Activated CD4-positive, alpha-beta T cell treated with anti-CD3 and anti-CD28 coated beads, Interleukin-2, Interleukin-4, amounts not matched to agents 100 ng/mL and 50 ng/mL, durations not matched to agents 16 hours and 8 hours (primary cell): ENCODE measurements at places on chromosomes 7 and 10.

DNA sequence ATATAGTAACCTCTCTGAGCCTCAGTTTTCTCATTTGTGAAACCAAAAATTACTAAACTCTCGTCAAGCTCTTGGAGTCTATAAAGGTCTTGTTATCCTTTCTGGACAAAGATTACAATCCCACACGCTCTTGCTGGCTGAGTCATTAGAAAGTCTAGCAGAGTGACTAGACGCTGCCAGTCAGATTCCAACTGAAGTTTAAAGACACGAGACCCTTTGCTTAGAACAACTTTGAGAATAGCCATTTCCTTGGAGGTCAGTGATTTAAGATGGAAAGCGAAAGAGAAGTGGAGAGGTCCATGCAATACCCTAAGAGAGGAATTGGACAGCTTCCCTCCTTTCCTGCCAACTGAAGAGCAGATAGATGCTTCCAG is 119.5 kb downstream of the APBB1IP start:
- DNase-seq: no peak

DNA sequence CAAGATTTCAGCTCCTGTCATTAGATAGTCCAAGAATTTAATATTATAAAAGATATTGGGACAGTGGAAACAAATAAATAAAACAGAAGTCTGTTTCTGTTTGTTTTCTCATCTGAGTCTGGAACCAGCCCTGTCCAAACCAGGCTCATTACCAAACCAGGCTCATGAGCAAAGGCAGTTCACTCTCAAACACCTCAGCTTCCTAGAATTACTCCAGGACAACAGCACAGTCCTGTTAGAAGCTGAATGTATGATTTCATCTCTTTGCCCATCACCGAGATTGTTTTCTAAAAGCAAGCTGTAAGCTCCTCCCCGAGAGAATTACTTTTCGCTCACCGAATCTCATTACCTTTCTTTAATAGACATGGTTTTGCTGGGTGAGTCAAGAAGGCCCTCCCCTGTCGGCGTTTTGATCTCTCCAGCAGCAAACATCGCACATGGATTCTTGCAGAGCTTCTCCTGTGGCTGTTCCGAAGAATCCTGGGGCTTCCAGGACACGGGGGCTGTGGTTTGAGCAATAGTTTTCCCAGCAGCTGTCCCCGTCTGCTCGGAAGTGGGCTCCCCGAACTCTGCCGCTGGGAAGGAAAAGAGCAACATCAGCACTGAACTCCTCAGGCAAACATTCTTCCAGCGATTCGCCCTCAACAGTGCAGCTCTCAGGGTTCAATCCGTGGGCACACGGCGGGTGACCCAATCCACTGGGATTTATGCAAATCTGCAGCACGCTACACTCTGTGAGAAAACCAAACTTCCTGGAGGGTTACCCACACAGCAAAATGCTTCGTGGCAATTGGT is 112.5 kb downstream of the SVIL start:
- no peak for DNase-seq

GRCh38 chr7:140004672-140005071 is 58.1 kb downstream of the PARP12 start:
- DNase-seq: no peak

- DNase-seq: no peak
Measured at GRCh38 chr10:112783351-112784021, 166.6 kb upstream of the TCF7L2 start.

DNA sequence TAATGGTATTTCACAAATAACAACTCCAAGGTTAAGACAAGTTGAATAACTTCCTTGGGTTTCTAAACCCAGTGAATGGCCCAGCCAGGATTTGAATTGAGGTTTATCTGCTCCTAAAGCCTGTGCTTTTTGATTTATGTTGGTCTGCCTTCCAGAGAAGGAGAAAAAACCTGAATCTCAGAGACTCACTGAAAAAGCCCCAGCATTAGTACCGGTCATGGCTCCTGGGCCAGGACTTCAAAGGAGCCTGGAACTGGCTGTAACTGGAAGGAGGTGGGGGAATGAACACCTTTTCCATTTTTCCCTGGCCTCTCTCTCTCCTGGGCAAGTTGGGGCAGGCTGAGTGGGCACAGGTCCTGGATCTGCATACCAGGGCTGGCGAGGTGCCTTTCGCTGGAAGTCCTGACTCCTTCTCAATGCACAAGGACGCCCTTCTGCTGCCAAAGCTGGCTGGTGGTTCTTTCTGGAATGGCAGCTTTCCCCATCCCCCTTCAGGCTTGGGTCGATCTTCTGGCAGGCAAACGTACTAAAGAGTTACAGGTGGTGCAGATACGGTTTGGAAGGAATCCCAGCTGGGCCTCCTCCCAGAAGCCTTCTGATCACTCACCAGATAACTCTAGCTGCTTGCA is 268.2 kb downstream of the PTEN start:
- DNase-seq: no peak

DNA sequence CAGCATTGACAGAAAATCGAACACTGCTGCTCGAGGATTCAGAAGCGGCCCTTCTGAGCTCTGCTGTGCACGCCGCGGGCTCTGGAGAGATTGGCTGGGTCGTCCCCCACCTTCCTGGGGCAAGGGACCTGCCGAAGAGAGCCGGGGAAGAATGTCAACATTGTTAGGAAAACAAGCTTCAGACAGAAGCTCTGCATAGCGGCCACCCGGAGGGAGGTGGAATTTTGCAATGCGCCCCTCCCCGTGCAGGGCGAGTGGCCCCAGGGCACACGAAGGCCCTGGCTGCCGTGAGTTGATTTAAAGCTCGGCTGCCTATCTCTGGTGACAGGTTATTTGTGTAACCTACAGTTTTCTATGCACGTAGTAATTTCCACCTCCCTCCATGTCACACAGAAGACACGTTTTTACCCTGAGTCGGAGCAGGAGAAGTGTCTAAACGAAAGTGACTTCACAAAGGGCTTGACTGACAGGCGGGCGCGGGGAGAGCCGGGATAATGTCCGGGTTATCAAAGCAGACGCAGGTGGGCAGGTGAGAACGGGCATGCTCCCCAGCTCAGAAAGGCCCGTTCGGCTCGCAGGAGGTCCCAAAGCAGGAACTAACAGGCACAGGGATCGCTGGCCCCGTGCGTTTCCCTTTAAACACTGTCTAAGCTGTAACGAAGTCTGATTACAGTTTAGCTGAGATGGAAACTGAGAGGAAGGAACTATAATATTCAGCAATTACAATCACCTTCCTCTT is 84.6 kb downstream of the PDGFA start:
- DNase-seq: no peak

DNA sequence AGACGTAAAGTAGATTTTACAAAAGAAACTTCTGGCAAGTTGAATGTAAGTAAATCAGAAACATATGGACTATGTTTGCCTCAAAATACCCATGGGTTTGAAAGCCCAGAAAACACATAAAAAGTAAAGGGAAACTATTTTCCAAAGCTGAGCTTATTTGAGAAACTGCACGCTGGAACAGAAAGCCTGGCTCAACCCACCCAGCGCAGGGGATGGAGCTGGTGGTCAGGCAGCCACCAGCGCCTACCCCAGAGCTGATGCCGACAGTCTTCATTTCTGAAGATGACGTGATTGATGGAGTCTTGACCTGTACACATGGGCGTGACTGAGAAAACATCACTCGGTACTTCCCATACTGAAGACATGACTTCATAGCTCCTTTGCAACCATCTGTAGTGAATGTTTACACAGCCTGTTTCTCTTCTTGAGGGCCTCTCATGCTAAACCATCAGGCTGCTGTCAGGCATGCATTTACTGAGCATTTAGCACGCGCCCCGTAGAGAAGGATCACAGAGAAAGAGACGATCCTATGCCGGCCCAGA is 232.6 kb upstream of the AUTS2 start:
- no peak for DNase-seq

DNA sequence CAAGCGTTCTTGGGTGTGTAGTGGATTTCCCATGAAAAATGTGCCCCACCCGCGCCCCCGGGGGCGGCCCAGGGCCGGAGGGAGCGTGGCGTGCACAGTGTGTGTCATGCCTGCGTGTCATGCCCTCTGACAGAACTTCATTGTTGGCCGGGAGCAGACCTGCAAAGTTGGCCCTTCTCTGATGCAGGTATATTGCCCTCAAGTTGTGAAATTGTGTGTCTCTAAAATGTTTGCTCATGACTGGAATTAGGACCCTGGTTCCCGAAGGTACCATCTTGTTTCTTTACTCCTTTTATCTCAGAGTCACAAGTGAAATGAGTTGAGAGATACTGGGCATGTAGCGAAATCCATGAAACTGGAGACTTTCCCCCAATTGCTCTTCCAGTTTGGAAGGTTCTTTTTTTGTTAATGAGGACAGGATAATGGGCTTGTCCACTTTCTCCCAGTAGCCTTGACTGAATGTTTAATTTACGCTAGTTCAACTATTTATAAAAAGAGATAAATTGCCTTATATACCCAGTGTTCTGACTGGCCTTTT is 26.2 kb downstream of the ADK start:
- peak; percentile 33 for DNase-seq
